ENCODE measurements at places on chromosomes 3 and 15.

GRCh38 chr3:14231145-14231990 is 52.8 kb downstream of the LSM3 start:
- no peak for DNase-seq

DNA sequence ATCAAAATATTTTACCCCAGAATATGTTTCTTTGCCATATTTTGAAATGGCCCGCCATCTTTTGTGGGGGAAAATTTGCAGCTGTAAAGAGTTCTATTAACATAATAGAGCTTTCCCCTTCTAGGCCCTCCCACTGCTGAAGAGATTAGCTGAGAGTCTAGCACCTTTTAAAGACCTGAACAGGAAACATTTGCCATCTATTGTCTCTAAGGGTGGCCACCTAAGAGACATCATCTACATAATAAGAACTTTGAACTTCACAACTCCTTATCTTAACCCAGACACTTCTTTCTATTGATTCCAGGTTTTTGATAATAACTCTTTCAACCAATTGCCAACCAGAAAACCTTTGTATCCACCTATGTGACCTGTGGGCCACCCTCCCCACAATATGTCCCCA is 54.7 kb upstream of the TRPM1 start:
- no peak for DNase-seq

DNA sequence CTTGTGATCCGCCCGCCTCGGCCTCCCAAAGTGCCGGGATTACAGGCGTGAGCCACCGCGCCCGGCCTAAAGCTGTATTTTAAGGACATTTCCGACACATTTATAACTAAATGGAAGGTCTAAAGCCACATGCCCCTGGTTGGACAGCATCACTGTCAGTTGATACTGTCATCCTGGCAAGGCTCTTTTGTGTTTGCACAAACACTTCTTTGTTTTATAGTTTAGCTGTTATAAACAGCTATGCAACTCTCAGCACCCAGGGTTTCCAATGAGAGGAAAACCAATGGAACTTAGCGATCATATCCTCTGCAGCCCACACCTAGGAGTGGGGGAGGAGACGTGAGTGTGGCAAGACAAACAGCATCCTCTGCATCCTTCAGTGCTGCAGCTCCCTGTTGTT is 19.7 kb downstream of the NIPA1 start:
- DNase-seq, result no peak

- DNase-seq, result no peak
Observed at GRCh38 chr3:47443611-47443995, 32.1 kb downstream of the SCAP start.

- no peak for DNase-seq
Observed at GRCh38 chr15:92290359-92290992, 103.2 kb upstream of the ST8SIA2 start.

DNA sequence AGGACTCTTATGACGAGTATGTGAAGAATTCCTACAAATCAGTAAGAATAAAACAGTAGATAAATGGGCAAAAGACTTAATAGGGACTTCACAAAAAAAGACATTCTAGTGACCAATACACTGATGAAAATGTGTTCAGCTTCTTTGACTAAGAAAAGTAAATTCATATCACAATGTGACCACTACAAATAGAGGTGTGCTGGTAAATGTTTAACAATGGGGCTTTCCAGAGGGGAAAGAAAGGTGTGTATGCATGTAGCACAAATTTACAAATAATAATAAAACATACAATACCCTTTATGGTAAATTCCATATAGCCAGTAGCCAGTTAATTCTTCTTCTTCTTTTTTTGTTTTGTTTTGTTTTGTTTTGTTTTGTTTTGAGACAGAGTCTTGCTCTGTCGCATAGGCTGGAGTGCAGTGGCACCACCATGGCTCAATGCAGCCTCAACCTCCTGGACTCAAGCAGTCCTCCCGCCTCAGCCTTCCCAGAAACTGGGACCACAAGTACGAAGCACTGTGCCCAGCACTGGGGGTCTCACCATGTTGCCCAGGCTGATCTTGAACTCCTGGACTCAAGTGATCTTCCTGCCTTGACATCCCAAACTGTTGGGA is 17.5 kb upstream of the NMD3 start:
- DNase-seq, result no peak

DNA sequence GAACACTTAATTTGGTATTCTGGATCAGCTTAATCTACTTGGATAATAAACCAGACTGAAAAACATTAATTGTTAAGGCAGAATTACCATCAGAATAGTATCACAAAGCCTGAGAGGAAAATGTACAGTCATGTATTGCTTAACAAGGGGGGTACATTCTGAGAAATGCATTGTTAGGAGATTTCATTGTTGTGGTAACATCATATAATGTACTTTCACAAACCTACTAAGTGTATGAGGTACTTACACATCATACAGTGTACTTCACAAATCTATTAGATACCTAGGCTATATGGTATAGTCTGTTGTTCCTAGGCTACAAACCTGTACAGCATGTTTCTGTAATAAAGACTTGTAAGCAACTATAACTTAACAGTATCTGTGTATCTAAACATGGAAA is 68.2 kb downstream of the NBEAL2 start:
- no peak for DNase-seq

DNA sequence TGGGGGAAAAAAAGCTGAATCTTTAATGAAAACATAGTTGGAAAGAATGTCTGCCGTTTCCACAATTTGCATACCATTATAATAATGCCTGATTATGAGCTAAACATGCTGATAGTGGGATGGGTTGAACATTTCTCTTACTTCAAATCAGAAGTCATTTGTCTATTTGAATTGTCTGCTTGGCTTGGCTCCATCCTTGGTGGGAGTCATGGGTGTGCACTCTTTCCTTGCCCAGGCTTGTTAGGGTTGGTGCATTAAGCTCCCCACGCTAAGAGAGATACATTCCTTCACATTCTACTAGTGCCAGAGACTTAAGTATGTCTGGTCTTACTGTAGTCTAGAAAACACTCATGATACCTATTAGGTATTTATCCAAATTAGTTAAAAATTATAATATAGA is 121.4 kb upstream of the RARB start:
- DNase-seq, result no peak

DNA sequence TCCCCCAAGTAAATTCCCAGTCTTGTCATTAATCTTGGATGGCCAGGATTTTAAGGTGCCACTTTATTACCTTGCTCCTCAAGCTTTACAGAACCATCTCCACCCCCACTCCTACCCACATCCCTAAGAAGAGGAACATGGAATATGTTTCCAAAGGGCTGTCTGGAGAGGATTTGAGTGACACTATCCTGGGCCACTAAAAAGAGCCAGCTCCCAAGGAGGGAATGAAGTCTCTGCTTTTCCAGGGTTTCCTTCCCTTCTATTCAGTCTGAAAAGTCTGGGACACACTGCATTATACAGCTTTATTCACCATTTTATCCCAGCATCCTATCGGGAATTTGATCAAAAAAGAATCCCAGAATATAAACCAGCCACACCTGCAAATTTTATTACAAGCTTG is 35.6 kb upstream of the MECOM start:
- no peak for DNase-seq

DNA sequence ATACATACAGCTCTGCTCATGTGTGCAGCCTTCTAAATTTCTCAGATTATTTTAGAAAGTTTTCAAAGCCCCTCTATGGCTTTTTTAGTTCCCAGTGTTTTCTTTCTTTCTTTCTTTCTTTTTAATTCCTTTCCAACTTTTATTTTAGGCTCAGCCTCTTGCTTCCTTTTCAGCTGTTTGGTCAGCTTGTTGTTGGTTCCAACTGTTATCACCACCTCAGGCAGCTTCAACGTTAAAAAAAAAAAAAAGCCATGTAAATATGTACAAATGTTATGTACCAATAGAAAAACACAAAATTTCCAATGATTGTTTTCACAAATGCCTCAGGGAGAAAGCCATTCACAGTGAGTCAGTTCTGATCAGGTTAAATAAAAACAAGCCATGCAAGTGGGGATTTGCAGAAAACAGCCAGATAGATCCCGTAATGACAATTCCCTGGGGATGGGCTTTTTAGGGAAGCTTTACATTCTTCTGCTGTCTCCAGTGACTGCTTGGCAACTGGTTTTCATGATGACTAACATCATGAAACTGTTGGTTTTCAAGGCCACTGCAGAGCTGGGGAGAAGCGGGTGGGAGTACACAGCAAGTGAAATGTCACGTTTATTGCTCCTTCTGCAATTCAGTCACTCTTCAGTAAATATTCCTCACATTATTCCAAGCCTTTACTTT is 908.4 kb downstream of the EPHA3 start:
- DNase-seq, result no peak

- no peak for DNase-seq
Observed at GRCh38 chr3:186208296-186208989, 99.6 kb upstream of the ETV5 start.

Measured in T-helper 2 cell treated with Interferon-gamma antibody and Interleukin-4, amounts not matched to agents 5 μg/mL and 100 μg/mL, for 36 hours (primary cell).